ENCODE measurements at places on chromosomes 1 and 21.

GRCh38 chr1:26373281-26373680, 731 bp upstream of the ZNF683 start:
- DNase-seq, result no peak

- DNase-seq, result no peak
Observed at GRCh38 chr21:33302055-33302454, 22.7 kb upstream of the IFNAR1 start.

DNA sequence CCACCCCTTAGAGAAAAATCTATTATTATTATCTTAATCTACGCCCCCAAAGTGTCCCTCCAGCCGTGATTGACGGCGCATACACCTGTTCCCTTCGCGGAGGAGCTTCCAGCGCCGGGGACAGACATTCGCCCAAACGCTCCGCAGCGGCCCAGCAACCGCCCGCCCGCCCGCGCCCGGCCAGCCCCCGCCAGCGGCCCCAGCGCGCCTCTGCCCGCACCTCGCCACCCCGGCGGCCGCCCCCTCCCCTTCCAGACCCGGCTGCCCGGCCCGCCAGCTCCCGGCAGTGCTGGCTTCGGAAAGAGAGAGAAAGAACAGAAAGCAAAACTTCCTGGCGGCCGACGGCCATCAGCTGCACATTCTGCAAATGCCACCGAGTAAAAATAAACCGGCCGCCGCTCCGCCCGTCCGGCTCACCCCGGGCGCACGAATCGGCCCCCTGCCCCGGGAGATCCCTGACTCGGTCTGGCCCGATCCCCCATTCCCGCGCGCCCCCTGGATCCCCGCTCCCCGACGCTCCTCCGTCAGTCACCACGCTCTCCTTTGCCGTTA, 1.6 kb downstream of the CASZ1 start:
- DNase-seq, result no peak

DNA sequence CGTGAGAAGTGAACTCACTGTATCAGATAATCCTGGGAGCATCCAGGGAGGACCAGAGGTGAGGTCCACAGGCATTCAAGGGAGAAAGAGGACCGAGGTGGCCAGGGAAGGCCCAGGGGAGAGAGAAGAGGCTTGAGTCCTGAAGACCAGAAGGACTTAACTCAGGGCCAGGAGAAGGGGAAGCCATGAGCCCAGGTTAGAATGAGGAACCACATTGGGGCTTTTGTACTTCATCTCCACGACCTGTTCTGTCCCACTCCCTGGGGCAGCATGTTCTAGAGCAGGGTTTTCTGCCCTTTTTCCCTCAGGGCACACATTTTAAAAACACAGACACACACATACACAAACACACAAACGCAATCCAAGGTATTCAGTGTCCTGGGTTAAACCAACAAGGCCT, 8.4 kb downstream of the LGR6 start:
- no peak for DNase-seq

DNA sequence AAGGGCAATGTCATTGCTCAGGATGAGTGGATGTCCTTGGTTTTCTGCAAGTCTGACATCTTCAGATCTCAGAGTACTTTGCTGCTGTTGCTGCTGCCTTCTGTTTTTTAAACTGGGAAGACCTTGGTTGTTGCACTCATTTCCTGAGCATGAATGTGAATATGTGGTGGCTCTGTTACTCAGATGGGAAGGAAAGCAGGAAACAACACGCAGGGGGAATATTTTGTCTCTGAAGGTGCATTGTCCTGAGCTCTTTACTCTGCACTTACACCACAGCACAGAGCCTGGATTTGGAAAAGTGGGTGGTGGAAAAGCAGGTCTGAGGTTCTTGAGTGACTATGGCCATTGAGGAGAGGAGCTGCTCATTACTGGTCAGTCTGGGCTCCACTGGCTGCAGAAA, 36.3 kb downstream of the PTGFRN start:
- no peak for DNase-seq

- no peak for DNase-seq
Observed at GRCh38 chr21:17454315-17455027, 58.4 kb upstream of the CXADR start.

GRCh38 chr1:202122639-202123335, at the start of gene GPR37L1:
Gene GPR37L1, plus strand, starts transcription at chr1:202122917. Its CDS starts 47 bp downstream, at chr1:202122964.
- no peak for DNase-seq

DNA sequence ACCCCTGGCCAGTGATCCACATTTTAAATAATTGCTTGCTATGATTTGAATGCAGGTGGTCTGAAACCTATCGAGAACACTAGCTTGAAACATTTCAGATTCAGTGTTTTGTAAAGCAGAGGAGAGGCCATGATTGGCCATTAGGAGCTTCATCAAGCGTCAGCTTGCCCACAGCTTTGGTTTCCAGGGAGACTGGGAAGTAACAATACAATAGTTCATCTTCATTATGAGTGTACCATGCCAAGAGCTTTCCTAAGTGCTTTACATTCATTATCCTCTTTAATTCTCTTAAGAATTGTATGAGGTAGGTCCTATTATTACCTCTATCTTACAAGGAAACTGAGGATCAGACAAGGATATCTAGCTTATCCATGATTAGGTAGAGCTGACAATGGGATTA, 27.7 kb upstream of the ATP5PO start:
- DNase-seq, result no peak

DNA sequence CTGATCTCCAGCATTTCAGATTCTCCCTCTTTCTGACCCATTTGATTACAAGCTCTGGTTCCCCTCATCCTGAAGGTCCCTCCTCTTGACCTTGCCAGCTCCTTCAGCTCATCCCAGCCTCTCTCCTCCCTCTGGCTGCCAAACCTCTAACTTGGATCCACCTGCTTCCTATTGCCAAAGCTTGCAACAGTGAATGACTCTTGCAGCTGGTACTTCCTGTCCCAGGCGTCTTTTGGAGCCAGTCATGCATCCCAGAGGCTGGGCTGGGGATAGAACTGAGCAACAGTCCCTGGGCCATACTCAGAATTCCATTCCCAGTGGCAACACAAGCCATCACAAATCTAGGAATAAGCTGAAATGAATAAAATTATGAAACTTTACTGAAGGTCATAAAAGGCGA, 27.7 kb upstream of the SPOCD1 start:
- DNase-seq, result no peak

GRCh38 chr1:186949173-186949572, 120.4 kb downstream of the PLA2G4A start:
- no peak for DNase-seq

- no peak for DNase-seq
Observed at GRCh38 chr1:65459397-65459768, 38.9 kb downstream of the LEPR start.
